ENCODE measurements at places on chromosomes 11 and 22.

GRCh38 chr11:105110688-105111030 lies 28.9 kb downstream of the CARD18 start:
- DNase-seq: no peak

GRCh38 chr11:64742889-64743590 lies 902 bp downstream of the RASGRP2 start:
- DNase-seq: peak; percentile 70

- DNase-seq: no peak
These were observed 19.8 kb upstream of the SHANK2 start for GRCh38 chr11:71272161-71272560.

DNA sequence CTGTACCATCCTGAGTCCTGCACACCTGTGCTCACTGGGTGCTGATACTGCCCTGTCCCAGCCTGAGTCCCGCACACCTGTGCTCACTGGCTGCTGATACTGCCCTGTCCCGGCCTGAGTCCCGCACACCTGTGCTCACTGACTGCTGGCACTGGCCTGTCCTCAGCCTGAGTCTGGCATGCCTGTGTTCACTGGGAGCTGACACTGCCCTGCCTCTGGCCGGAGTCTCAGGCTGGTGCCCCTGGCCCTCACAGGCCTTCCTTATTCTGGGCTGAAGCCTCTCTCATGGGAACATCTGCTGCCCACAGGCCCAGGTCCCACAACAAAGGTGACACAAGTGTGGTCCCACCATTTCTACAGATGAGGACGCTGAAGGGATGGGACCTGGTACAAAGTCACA lies 115.1 kb downstream of the MPPED1 start:
- no peak for DNase-seq

- DNase-seq: no peak
These were observed 1182.5 kb downstream of the TBC1D22A start for GRCh38 chr22:47944941-47945340.

DNA sequence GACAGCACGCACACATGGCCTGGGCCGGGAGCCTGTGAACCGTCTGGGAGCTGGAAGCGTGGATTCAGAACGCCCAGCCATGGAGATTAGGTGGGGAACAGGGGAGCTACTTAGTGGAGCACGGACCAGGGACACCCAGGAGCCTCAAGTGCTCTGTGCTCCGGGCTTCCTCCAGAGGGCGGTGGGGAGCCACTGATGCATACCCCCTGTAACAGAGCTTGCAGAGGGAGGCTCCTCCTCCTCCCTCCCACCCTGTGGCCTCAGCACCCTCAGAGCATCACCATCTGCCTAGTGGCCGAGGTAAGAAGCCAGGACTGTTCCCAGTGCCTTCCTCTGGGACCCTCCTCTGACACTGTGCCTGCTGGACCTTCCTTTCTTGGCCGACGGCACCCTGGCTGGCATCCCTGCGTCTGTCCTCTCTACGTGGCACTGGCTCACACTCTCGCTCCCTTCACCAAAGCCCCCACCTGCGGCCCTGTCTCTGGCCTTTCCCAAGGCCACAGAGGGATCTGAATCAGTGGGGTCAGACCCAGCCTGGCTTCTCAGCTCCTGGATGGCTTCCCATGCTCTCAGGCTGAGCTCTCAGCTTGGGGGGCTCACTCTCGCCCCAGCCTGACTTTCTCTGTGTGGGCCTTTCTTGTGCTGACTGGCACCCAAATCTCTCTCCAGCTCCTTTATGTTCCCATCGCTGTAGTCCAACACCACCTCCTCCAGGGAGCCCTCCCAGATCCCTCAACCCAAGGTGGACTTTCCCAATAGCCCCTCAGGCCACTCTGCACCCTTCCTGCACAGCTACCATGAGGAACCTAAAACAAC lies 780.9 kb downstream of the BRD1 start:
- no peak for DNase-seq

GRCh38 chr11:68575025-68575665 lies 109.2 kb upstream of the GAL start:
- no peak for DNase-seq

- no peak for DNase-seq
These were observed 2.3 kb downstream of the ATG16L2 start for GRCh38 chr11:72816404-72816990.

DNA sequence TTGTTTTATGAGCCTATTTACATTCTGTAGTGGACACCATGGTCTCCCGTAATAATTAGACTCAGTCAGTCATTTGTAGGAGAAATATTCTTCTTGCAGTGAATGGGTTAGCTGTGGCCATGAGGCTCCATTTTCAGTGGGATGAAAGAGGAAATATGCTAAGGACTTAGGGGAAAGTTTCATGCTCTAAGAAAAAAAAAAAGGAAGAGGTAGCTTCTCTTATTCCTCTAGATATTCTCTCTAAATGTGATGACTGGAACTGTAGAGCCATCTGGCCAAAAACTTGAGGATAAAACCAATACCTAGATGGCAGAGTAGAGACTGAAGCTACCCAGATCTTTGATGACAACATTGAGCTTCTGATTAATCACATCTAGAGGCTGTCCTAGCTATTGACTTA lies 75.8 kb upstream of the SESN3 start:
- DNase-seq: no peak

- DNase-seq: no peak
These were observed 140.0 kb downstream of the SWAP70 start for GRCh38 chr11:9803685-9804418.

DNA sequence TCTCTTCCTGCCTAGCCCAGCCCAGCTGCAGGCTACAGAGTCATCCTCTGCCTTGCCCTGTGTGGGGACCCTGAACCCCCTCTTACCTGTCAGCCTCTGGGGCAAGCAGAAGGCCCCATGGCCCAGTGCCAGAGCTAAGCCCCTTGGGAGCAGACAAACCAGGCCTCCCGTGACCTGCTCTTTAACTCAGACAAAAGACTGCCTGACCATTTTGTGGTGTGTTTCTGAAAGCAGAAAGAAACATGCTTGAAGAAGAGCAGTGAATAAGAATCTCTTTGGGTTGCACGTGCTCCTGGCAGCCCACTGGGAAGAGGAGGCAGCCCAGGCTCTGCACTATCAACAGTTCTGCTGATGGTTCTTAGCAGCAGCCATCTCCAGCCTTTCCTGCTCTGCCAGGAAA lies 118.6 kb downstream of the GRIK4 start:
- no peak for DNase-seq

- no peak for DNase-seq
These were observed 18.2 kb upstream of the TUB start for GRCh38 chr11:8062781-8063257.

DNA sequence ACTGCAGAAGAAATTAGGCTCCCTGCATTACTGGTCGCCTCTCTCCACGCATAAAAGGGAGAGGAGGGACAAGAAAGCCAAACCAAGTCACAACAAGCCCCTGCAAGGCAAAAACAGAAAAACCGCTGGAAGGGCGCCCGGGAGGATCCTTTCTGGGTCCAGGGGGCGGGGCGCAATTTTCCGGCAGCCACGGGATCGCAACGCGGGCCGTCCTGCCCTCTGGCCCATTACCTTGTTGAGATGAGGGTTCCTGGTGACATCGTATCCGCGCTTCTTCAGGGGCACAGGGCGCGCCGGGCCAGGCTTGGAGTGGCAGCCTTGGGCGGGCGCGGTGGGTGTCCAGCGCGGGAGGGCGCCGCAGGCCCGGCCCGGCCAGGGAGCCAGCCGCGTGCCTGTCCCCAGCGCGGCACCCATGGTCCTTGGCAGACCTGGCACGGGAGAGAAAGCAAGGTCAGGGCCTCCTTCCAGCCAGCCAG lies 847 bp downstream of the ME3 start:
- no peak for DNase-seq

DNA sequence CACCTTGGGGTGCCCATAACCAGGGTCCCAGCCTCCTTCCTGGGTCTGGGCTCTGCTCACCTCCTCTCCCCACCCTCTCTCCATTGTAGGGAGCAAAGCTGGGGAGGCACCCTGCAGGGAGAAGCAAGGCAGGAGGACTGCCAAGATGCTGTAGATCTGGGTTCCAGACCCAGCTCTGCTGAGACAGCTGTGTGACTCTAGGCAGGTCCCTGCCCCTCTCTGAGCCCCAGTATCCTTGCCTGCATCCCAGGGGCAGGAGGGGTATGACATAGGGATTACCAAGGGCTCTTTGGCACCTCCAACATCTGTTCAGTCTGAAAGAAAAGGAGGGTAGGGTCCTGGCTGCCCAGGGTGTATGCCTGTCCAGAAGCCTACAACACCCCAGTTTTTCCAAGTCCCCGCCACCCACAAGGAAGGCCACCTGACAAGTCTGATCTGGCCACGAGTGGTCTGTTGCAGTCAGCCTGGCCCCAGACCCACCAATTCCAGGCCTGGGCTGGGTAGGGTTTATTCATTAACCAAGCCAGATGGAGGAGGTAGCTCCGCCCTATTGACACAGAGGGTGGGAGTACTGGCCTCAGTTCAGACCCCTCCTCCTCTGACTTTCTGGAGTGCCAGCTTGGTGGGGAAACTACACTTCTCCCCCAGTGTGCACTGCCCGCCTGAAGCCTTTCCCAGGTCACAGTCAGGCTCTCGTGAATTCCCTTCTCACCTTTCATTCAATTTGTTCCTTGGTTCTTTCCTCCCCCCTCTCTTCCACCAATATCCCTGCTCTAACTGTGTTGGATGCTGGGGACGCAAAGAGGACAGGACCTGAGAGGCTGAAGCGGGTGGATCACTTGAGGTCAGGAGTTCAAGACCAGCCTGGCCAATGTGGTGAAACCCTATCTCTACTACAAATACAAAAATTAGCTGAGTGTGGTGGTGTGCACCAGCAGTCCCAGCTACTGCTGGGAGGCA lies 15.0 kb downstream of the STARD10 start:
- DNase-seq: no peak

DNA sequence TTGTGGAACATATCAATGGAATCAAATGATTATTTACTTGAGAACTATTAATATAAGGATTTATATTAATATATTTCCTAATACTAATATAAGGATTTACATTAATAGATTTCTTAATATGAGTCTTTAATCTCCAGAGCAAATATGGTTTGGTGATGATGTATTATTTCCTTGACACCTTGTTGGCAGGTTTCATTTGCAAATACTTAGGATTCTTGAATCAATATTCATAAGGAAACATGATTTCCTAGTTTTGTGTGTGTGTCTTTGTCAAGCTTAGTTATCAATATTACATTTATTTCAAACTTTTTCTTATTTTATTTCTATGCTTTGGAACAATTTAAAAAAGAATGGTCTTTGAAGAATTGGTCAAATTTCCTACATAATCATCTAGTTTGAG lies 138.5 kb downstream of the RAB38 start:
- DNase-seq: no peak

DNA sequence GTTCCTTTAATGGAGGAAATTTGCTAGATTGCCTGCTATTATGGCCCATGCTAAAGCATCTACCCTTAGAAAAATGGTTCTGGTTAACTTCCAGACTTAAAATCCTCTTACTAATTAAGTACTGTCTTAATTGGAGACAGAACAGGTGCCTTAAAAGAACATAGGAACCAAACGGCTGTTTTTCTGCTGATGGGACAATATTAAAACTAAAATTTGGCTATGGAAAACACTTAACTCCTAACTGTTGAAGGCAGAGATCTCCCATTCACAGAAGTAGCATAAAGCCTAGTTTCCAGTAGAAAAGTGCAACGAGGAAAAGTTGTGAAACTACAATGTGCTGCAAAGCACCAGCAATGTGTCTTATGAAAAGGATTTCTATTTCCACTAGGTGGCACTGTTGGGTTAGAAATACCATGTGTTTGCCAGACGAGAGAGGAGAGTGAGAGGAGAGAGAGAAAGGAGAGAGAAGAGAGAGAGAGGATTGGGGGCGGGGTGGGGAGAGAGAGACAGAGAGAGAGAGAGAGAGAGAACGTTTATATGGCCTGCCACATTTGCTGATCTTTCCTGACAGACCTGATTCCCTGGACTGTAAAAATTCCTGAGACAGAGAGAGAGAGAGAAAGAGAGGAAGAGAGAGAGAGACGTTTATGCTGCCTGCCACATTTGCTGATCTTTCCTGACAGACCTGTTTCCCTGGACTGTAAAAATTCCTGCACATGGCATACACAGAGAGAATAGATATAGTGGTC lies 51.5 kb downstream of the FAM181B start:
- peak; percentile 22 for DNase-seq

GRCh38 chr11:67120456-67120855 lies 1.4 kb downstream of the KDM2A start:
- DNase-seq: no peak

GRCh38 chr11:93700830-93701229 lies 39.3 kb downstream of the CEP295 start:
- no peak for DNase-seq

- DNase-seq: no peak
These were observed 812 bp downstream of the JAM3 start for GRCh38 chr11:134069426-134070341.

DNA sequence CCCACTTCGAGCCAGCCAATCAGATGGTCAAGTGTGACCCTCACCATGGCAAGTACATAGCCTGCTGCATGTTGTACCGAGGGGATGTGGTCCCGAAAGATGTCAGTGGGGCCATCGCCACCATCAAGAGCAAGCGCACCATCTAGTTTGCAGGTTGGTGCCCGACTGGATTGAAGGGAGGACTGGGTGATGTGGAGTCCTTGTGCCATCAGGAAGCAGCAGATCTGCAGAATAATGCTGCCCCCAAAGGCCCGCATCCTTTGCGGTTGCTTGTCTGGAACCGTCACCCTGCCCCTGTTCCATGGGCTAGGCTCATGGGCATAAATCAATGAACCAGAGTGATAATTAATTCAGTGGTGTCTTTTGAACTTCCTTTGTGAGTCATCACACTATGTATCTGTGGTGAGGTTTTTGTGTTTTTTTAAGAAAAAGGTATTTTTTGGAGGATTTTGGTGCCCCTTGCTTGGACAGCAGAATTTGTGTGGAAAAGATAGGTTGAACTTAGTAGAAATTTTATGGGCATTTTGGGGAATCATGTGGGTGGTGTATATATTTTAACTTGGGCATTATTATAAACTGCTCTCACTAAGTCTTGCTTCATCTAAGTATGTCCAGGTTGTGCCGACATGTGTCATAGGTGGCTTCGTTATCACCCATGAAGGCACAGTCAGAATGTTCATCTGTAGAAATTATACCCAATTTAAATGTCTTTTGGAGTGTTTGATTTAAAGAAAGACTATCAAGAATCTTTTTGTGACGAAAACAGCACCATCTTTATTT lies 22.3 kb downstream of the LRRC74B start:
- DNase-seq: no peak

GRCh38 chr11:75508051-75508561 lies 17.6 kb downstream of the GDPD5 start:
- DNase-seq: peak; percentile 81

DNA sequence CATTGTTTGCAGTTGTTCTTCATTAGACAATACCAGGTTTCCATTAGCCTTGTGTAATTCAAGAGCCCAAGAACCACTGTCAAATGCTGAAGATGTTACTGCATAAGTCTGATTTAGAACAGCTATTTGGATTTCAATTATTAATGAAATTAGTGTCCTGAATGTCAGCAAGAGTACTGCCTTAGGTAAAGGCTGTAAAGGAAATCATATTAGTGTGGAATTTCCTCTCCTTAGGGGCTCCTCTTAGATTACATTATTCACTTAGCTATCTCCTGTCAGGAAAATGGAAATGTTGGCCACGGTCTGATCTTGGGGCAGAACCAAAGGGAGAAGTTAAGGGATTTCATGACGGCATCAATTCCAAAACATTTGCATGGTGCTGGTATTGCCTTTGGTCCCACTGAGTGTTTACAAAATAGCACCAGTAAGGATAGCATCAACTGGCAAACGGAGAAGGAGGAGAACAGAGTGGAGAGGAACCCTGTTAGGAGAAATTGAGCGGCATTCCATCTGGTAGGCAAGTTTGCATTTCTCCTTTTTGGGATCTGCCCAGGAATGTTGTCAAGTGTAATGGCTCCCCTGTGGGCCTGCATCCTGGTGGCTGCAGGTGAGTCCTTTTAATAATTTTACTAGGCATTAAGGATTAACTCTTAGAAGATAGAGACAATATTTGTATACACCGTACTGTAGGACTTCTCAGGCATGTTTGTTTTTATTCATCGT lies at the start of gene HTR3B:
Gene HTR3B, plus strand, starts transcription at position 418 of the 723 bp plus-strand sequence. Its CDS starts 138 bp downstream, at position 556.
- DNase-seq: no peak

Measured in central memory CD4-positive, alpha-beta T cell (primary cell).